NCI-H69 (cell line): ENCODE measurements at places on chromosomes 3 and 15.

- peak; percentile 87 for DNase-seq
Measured at GRCh38 chr3:11291808-11292207, 19.6 kb downstream of the ATG7 start.

DNA sequence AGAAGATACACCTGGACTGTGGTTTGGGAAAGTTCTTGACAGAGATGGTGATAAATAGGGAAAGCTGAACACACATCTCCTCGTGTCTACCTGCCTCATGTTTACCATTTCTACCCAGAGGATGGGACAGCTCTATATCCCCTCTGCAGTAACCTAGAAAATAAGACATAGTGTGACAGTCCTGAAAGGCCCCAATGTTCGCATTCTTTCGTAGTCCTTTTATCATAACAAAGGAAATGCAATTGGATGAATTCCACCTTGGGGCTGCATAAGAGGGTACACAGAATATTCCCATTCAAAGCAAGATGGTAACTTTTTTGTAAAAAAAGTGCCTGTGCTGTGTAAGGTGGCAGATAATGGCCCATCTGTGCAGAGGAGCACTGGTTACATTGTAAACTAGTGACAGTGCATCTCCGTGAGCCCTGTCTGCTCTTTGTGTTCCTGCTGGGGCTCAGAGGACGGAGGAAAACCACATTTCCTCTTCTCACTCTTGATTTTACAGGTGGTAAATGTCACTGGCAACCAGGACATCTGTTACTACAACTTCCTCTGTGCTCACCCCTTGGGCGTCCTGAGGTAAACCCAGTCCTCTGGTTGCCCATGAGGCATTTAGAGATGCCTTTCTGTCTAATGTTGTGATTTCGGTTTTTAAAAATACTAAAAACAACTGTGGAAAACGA, 74.3 kb downstream of the SIDT1 start:
- DNase-seq, result no peak

GRCh38 chr3:153138276-153139210, 23.5 kb upstream of the RAP2B start:
- DNase-seq, result peak; percentile 42

GRCh38 chr3:117746066-117746465, 1036.5 kb downstream of the TUSC7 start:
- DNase-seq, result no peak

- DNase-seq, result peak; percentile 80
Measured at GRCh38 chr15:92521624-92522008, 127.9 kb downstream of the ST8SIA2 start.

DNA sequence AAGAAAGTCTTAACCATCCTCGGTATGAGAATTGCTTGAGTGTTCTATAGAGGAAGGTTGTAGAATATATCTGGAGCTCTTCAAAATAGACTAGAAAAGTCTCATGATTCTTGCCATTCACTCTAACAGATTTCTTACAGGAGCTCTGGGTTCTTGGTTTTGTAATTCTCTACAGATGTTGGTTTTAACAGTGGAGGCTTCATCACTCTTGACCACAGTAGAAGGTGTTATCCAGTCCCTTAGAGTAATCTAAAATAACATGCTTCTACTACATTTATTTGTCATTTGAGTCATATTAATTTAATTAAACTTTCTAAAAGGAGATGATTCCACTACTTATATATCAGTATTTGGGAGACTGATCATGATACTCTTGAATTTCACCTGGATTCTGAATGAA, 9.7 kb downstream of the GTF2E1 start:
- DNase-seq, result no peak

DNA sequence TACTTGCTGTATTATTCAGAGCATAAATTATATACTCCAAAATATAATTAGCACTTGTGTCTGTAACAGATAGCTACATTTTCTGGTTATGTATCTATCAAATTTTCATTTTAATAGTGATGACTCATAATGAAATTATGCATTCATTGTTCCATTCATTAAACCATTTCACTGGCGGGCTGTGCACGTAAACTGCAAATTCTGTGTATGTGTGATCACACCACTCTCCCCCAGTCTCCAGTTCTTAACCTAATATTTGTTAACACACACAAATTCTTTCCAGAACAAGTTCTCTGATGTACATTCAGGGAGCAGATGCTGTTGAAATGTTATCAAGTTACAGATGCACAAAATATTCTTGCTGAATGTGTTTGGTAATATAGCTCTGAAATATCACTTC, 3.8 kb upstream of the KCNMB2 start:
- DNase-seq, result peak; percentile 84

DNA sequence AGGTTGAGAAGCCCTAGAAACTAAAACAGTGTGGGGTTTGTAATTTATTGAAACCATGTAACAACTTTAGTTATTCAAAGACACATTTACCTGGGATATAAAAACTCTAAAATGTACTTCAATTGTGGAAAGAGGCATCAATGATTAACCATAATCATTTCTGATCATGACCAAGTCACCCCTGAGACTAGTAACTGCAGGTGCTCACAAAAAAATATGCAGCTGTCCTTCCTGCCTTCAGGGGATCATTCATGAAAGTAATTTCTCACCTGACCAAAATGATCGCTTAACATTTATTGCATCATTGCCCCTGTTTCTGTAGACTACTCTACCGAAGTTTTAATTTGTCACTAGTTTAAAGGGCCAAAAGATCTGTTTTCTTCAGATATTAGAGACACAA, 9.0 kb downstream of the ACP3 start:
- no peak for DNase-seq

GRCh38 chr15:46231786-46232185, 597.0 kb downstream of the SQOR start:
- DNase-seq, result peak; percentile 73

GRCh38 chr3:6120786-6121185, 740.1 kb upstream of the GRM7 start:
- DNase-seq, result no peak

DNA sequence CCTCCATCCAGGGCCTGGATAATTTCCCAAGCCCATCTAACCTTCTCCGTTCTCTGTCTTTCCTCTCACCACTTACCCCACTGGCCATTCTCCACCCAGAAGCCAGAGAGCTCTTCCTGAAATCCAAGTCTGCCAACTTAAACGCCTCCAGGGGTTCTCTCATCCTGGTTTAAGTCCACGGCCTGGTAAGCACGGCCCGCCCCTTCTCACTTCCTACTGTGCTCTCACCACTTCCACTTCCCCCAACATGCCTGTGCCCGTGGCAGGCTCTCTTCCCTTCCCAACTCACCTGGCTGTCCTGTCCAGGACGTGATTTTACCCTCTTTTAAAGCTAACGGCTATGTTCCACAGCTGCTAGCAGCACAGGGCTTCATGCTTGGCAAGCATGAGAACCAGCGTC, 1.7 kb upstream of the CX3CR1 start:
- peak; percentile 43 for DNase-seq

- DNase-seq, result no peak
Measured at GRCh38 chr15:88617790-88618189, 3.4 kb upstream of the AEN start.

GRCh38 chr3:161598639-161599038, 102.0 kb downstream of the OTOL1 start:
- DNase-seq, result no peak
